ENCODE measurements at places on chromosomes 11 and 22. TPM values are rescaled to one million over a fixed set of nuclear protein-coding genes. Genes with fewer than 3 reads are reported as not detected.
A peak's percentile ranks its signal among the peaks of the same experiment; 100 is the strongest.

DNA sequence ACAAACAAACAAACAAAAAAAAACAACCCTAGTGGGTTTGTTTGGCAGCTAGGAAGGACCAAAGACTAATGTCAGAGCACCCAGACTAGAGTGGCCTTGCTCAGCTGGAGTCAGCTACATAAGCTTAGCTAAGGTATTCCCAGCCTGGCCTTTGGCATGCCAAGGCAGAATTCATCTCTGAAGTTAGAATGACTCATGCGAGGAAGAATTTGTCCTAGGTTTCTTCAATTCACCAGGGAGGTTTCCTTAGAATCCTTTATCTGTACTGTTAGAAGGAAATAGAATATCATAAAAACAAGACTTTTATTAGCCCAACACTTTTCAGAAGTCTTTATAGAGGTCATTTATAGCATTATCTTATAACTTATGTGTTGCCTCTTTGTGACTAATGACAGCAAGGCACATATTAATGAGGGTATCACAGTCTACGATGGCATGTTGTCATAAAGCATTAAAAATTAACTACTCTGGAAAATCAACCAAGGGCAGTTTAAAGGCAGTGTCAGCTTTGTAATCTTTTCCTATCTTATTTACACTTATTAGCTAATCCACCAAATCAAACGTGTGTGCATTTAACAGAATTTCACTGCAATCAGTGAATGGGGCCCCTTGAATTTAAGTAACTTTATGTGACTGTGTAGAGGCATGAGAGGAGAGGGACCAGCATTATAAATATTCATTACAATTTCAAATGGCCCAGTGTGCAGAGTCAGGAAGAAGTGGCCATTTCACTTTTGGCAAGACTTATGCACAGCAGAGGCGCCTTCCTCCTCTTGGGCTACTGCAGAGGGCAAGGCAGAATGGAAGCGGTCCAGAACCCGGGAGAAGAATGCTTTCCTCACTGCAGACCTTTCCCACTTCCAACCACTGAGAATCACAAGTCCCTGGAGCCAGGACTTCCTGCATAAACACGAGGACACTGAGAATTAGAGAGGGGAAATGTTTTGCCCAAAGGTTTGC, 36.3 kb downstream of the SLC5A1 start:
- DNase-seq, result no peak

DNA sequence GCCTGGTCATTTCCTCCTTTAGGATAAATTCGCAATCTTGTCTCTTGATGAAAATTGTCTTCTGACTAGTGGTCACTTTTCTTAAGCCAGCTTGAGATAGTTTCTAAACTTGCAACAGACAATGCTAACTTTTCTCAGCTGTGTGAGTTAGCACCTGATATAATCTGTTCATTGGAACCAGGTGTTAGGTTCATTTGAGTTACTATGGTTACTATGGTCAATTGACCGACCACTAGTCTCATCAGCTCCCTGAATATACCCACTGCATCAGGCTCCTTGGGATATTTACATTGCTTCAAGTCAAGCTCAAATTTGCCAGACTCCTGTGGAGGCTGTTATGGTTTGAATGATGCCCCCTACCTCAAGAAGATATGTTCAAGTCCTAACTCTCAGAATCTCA, 54.5 kb downstream of the SC5D start:
- DNase-seq, result no peak

DNA sequence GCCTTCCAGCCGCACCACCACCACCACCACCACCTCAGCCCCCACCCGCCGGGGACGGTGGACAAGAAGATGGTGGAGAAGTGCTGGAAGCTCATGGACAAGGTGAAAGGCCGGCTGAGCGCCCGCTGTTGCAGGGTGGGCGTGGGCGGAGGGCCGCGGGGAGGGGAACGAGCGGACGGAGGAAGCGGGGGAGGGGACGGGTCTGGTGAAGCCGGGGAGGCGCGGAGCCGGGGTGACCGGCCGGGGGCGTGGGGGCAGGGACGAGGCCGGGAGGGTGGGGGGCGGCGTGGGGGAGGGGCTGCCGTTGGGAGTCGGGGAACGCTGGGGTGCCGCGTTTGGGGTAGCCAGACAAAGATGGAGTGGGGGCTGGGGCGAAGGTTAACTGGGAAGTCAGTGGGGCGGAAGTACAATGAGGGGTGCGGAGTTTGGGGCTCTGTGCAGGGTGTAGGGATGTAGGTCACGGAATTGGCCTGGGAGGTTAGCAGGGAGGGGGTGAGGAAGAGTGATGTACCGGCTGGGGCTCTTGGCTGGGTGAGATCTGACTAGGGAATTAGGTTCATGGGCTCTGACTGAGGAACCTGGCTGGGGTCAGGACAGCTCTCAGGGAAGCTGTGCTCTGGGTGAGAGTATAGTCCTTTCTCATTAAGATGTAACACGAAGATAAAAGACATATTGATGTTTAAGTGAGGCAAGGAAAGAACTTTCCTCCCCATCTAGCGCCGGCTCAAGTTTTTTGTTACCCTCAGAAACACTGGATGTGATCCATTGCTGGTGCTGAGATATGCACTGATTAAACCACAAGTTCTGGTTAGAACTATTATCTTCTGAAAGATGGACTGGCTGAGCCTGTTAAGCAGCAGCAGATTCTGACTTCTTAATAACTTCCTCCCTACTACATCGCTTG, 624 bp downstream of the CBL start:
- DNase-seq, result peak; percentile 67

- no peak for DNase-seq
Observed at GRCh38 chr11:126879516-126879915, 121.1 kb downstream of the KIRREL3 start.

DNA sequence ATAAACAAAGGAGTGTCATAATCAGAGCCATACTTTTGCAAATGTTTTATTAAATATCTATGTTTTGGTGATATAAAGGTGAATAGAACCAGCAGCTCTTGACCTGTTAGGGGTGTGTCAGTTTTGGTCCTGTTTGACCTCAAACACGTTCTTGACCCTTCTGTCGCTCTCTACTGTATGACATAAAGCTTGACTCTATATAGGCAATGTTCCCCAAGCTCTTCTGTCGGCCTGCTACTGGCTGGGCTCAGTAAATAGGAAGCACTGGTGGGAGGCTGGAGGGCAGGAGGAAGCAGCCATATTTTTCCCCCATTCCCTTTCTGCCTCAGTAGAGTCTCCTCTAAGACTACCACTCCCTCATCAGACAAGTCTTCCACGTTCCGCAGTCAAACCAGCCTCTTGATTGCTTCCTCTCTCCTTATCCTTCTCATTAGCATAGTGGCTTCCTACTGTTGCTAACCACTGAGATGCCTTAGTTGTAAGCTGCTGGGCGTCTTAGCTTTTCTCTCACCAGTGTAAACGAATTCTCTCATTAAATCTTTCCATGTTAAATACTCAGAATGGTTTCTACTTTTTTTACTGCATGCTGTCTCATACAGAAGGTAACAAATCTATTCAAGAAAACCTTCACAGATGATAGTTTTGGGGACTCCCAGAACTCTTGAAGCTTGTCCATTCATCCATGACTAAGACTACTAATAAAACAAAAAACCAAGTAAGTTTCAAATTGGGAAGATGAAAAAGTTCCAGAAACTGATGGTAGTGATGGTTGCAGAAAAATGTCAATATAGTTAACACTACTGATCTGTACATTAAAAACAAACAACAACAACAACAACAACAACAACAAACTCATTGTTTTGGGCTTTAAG, 3.3 kb downstream of the NPAT start:
- DNase-seq, result no peak

DNA sequence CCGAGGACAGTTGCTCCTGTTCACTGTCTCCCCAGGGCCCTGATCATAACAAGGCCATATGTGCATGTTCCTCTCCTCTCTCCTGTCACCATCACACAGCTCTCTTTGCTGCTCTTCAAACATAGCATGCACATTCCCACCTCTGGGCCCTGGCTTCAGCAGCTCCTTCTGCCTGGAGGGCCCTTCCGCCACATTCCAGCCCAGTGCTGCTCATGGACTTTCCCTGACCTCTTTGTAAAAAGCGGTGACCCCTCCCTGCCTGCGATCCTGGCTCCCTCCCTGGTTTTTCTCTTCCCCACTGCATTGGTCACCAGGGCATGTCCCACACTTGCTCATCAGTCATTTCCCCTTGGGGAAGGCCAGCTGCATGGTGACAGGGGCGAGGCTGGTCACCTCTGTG, 98.2 kb downstream of the MYO18B start:
- DNase-seq, result no peak

DNA sequence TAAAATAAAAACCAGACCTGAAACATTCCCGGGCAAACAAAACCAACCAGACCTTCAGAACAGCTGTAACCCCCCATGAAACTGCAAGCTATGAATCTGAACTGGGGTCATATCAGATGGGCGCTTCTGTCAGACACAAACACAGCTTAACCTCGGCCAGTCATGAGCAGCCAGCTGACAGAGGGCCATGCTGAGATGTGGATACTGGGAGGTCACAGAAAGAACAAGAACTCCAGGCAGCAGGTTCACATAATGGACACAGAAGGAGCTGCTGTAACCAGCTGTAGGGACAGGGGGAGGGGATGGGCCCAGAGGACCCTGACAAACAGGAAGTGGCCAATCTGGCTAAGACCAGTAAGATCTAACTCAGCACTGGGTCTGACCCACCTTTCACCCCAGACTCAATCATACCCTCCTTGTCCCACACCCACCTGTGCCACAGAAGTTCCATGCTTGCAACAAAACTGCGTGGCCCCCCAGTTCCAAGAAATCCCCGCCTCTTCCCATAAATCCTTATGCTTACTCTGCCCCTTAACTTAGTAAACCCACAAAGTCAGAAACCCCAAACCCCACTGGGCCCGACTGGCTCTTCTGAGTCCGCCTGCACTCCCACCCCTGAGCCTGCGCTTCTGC, 4.0 kb downstream of the APOL4 start:
- no peak for DNase-seq

MUC6 gene
- polyA plus RNA-seq, result not detected
